HepG2 (cell line): ENCODE measurements at places on chromosomes 13 and 19. TPM values are rescaled to one million over a fixed set of nuclear protein-coding genes. Genes with fewer than 3 reads are reported as not detected.
A peak's percentile ranks its signal among the peaks of the same experiment; 100 is the strongest.

DNA sequence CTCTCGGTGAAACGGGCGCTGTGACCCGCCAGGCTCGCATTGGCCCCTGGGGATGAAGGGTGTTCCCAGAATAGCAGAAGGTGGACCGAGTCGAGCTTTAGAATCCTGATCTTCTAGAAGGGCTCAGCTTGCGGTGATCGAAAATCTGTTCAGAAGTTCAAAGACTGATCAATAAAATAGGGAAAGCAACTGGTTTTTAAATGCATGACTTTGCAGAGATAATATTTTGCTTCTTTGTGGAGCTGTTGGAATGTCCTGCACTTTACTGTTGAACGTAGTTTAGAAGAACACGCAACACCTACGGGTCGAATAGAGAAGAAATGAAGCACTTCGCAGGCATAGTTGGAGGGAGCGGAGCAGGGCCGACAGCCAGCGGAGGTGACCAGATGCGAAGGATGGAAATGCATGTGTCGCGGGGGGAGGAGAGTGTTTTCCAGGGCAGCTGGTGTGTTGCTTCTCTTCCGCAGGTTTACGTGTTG, 766 bp downstream of the CEBPG start:
- no peak for DNase-seq

DNA sequence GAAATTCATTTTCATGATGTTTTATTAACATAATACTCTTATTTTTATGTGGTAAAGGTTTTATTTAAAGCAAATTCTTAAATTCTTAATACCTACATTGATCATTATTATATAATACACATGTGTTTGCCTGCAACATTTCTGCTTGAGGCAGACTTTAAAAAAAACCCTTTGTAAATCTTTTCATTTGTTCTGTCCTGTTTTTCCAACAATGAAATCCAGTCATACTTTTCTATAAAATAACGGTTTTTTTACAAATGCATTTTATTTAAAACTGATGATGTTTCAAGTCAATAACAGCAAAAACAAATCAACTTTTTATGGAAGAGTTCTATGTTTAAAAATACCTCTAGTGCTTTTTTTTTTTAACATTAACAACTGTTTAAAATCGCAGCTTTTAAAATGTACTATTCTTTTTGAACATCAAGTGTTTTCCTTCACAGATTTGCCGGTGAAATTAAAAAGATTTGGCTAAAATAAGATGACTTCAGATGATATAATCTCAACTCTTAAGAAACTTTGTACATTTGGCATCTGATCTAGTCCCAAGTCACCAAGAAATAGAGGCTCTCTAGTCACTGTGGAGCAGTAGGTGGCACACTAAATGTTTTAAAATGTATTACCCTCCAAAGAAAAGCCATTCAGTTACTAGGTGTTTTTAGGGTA, 5.1 kb downstream of the POU4F1 start:
- DNase-seq: no peak

The JAK3 gene
- 2.8 and 3.4 TPM in 2 replicates for total RNA-seq

- DNase-seq: peak; percentile 28
Observed at GRCh38 chr13:46184277-46184699, 2.3 kb upstream of the LCP1 start.

DNA sequence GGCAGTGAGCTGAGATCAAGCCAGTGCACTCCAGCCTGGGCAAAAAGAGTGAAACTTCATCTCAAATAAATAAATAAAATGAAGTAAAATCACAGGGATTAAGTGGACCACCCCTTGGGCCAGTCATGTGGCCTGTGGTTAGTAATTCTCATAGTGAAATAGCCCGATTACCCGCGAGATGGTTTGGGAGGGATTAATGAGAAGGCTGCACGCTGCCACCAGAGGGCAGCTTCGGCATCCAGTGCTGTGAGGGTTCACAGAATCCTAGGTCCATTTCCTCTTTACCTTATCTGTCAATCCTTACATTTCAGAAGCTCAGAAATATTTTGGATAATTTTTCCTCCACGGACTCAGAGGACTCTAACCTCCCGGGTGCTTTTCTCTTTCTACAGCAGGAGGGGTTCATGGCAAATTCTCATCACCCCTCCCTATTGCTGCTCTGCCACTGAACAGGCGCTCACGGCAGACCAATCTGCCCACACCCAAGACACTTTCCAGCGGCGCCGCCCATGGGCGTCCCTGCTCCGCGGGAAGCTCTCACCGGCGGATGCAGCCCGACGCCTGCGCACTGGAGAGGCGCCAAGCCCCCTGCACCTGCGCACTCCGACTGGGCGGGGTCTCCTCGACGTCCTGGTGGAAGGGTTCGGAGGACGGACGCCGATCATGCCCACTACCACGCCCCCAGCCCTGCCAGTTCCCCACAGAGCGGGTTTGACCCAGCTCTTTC, 11.0 kb downstream of the ZNF835 start:
- DNase-seq: no peak

The ZNF829 gene
- total RNA-seq: 0.86 and 1.6 TPM in 2 replicates

The ZNF699 gene
- 2.2 and 2.7 TPM in 2 replicates for total RNA-seq

DNA sequence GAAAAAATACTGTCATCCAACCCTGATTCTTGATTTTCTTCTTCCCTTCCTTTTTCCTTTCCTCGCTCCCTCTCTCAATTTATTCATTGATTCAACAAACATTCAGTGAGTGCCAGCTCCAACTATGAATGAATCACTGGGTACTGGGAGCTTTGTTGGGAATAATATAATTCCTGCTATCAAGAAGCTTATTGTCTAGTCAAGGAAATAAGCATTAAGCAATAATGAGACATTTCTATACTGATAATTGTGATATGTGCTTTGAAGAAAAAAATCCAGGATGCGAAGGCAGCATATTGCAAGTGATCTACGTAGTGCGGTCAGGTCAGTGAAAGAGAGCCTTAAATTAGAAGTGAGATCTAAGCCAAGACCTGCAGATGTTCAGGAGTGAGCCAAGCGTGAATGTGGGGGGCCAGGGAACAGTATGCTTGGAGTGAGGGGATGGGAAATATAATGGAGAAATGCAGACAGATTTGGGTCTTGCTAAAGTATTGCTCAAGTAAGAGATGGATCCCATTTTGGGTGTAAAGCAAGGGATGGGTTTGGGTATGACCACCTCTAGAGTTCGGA, 253.5 kb downstream of the LHFPL6 start:
- no peak for DNase-seq

- no peak for DNase-seq
Observed at GRCh38 chr19:11848200-11848593, 329 bp upstream of the ZNF439 start.

DNA sequence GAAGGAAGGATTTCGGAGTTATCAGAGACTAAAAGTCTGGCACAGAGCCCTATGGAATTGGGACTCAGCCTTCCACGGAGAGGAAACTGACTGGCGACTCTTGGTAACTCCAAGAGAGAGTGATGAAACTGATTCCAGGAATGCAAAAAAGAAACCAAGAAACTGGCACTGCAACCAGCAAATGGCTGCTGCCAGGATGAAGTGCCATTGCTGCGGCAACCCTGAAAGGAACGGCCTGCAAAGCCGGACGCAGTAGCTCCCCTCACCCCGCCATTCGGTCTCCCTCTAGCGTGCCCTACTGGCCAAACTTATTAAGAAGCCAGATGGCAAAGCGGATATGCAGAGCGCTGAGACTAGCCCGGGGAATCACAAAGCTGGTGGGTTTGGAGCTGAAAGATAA, 236.0 kb downstream of the PCDH9 start:
- DNase-seq: peak; percentile 38

The NCCRP1 gene
- not detected in 2 replicates for total RNA-seq

The KLF1 gene
- not detected in 2 replicates for total RNA-seq
